ENCODE measurements at places on chromosomes 1 and 21.

DNA sequence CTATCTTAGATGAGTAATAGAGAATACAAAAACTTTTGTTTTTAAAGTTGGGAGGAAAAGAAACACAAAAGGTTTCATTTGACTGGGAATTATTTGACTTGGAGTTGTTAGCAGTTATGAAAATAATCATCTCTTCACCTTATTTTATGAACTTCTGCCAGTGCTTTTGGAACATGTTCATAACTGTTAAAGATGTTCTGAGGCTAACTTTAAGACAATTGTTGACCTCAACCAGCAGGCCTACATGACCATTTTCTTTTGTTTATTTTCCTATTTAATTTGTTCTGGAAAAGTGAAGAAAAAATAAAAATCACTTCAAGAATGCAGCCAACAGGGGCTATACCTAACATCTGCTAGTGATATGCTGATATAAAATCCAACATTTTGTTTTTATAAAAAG, 37.4 kb downstream of the JAM2 start:
- no peak for DNase-seq

- DNase-seq, result no peak
These were observed 17.3 kb upstream of the PTCH2 start for GRCh38 chr1:44860331-44860730.

- DNase-seq, result no peak
These were observed 48.8 kb downstream of the NID1 start for GRCh38 chr1:236016083-236016482.

GRCh38 chr1:214584805-214585766, 17.9 kb upstream of the CENPF start:
- no peak for DNase-seq

DNA sequence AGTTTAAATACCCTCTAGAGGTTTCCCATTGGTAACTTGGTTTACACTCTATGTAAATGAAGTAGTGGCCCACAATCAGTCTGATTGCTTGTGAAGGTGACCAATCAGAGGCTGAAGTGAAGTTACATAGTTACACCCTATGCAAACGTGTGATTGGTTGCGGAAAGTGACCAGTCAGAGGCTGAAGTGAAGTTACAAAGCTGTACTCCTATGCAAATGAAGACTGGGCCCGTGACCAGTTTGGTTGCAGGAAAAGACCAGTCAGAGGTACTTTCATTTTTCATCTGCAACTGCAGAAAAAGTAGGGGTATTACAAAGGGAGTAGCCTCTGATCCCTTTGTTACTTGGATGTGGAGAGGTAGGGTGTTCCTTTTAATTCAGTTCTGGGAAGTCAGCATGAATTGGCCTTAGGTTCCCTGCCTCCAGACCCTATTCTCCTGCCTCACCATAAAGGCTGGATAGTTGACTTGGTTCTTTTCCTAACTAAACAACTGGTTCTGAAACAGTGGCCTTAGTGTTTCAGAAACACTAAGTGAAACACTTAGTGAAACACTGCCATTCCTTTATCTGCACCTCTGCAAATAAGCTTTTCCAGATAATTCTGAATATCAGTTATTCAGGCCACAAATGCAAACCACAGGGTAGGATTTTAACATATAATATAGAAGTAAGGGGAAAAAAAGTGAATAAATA, 39.3 kb downstream of the MAGI3 start:
- no peak for DNase-seq

- no peak for DNase-seq
These were observed 7.0 kb upstream of the GBP6 start for GRCh38 chr1:89356658-89357400.

- DNase-seq, result no peak
These were observed 72.1 kb downstream of the BACE2 start for GRCh38 chr21:41240040-41240439.

DNA sequence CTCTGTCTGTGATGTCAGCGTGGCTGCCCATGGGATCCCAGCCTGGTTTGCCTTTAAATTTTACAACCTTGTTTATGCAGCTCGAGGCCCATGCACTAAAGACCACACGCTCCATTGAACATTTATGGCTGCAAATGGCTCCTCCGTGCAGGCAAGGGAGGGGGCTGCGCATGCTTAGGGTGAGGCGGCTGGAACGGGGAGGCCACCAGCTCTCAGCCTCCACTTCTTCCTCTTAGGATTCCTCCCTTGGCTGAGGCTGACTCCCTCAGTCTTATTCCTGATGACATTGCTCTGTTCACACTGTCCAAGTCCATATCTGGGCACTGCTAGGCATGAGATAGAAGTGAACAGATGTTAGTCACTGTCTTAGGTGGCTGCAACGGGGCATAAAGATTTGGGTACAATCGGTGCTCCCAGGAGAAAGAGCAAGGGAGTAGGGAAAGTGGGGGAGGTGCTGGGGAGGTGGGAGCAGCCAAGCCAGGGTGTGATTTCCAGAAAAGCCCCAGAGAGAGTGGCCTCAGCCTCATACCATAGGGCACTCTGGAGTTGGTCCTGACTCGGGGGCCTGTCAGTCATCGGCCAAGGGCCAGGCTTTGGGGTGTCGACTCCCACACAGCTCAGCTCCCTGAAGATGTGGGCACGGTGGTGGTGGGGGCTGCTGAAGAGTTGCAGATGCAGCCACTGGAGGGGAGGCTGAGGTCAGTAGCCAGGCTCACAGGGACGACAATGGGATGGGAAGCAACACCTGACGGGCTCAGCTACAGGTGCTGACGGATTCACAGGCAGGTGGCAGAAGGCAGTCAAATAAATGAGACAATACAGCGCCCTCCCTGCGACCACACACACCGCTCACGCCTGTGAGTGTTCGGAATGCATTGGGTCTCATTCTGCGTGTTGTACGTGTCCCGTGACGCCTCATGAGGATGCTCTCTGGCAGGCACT, 37.3 kb upstream of the ACTL8 start:
- DNase-seq, result no peak

DNA sequence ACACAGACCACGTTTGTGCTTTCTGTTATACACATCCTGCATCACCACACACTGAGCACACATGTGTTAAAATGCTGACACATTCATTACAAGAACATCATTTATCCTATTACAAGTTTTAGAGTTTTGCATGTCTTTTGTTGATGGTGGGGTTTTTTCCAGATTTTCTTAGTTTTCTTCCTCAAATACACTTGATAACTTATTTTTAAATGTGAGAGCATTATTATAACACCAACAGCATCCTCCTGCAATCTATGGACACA, 67.3 kb downstream of the TGFBR3 start:
- DNase-seq, result no peak

DNA sequence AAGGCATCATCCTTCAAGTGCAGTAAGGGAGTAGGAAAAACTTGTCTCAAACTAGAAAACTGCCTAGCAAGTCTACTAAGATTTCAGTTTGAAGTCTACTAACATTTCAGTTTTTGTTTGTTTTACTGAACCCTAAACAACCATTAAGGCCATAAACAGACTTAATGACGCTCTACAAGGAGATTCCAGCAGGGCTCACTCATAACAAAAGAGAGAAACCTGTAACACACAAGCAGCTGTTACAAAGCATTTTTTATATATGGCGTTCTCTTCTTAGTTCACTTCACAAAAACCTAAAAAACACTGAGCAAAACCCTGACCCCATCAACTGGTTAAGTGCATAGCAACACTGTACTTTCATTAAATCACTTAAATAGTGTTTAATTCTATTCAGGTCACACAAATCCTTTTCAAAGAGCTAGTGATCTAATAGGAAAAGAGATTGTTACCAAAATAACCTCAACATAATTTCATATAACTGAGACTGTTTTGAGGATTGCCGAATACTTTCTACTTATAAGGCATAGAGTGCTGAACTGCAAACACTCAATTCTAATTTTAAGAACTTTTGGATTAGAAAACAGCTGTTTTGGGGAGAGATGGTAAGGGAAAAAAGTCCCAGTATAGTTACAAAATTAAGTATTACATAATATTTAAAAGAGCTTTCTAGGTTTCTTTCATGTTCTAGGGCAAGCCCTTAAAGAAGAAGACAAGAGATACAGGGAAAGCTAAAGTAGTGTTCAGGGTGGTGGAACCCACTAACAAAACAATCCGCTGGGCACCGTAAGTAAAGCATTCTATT, 1.4 kb downstream of the B3GALNT2 start:
- DNase-seq, result no peak

DNA sequence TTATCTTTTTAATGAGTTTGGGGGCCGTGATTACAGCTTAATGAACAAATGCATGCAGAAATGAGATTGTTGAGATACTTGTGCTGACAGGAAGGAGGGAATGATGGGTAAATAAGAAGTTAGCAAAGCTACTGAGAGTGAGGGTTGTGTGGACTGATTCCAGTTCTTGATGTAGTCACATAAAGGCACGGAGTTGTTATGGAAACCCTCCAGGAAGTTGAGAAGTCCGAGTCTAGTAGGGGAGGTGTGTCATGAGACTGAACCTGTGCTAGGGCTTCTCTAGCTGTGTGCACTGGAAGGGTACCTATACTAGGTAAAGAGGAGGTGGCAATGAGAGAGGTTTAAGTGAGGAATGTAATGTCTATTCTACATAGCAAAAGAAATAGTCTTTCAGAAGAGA, 475.7 kb downstream of the USP25 start:
- DNase-seq, result no peak

DNA sequence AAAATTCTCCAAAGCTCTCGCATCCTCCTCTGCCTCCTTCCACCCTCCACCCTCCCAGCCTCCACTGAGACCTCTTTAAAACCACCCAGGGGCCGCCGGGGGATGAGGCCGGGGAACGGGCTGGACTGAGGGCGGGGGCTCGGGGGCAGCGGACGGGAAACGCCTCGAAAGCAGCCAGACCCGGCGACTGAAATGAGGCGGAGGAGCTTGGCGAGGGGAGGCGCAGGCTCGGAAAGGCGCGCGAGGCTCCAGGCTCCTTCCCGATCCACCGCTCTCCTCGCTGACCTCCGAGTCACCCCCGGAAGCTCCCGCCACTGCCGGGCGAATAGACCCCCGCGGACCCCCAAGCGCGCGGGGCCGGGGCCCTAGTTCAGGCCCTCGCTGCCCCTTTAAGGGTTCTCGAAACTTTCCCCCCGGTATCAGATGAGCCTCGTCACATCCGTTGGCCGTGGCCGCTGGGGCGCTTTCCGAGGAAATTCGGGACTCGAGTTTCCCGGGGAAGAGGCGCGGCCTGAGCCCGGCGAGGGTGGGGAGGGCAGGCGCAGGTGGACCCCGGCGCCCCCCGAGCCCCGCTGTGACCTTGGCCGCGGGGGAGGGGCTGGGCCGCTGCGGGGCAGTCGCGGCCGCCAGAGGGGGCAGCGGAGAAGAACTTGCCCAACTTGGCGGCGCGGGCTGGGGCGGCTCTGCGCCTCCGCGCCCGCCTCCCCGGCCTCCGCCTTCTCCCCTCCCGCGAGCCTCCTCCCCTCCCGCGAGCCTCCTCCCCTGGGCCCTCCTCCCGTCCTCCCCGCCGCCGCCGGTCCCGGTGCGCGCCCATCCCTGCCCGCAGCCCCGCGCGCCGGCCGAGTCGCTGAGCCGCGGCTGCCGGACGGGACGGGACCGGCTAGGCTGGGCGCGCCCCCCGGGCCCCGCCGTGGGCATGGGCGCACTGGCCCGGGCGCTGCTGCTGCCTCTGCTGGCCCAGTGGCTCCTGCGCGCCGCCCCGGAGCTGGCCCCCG, at the start of gene BACE2:
Gene BACE2 (plus strand): TSS at position 813 of the 995 bp plus-strand sequence. CDS start 104 bp downstream, at position 917.
- peak; percentile 68 for DNase-seq

DNA sequence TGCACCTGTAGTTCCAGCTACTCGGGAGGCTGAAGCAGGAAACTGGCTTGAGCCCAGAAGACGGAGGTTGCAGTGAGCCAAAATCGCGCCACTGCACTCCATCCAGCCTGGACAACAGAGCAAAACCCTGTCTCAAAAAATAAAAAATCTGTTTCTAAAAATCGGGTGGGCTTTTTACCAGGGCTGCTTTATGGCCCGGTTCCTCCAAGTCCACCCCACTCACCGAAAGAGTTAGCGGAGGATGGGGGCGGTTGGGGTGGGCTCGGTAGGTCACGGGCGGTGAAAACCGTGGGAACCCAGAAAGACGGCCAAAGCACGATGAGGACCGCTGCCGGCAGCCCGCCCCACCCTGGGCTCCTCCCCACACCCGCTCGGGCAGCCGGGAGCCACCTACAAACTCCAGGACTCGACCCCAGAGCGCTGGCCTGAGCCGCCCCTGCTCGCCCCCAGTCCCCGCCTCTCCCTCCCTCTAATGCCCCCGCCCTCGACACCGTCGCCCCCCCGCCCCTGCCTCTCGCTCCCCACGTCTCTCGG, 846 bp upstream of the PER3 start:
- no peak for DNase-seq

DNA sequence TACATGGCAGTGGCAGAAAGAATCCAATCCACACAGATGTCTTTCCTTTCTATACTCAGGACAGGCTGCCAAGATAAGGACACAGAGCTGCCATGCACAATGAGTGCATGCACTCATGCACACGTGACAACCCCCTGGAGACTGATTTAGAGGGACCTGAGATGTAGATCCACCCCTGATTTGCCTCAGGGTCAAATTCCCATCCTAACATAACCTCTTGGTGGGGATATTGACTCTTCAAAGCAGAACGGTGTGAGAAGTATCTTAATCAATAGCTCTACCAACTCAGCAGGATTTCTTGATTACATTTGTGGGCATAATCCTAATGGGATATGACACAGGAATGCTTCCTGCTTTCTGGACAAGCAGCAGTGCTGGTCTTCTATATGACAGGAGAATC, 125.2 kb upstream of the DSCAM start:
- no peak for DNase-seq

GRCh38 chr1:84800090-84801073, 92.6 kb downstream of the LPAR3 start:
- no peak for DNase-seq

GRCh38 chr1:9689971-9690381, 38.4 kb downstream of the PIK3CD start:
- DNase-seq, result peak; percentile 24

GRCh38 chr1:193448682-193449461, 262.5 kb upstream of the B3GALT2 start:
- peak; percentile 10 for DNase-seq

- no peak for DNase-seq
These were observed 92.0 kb downstream of the USH2A start for GRCh38 chr1:216331211-216331610.

DNA sequence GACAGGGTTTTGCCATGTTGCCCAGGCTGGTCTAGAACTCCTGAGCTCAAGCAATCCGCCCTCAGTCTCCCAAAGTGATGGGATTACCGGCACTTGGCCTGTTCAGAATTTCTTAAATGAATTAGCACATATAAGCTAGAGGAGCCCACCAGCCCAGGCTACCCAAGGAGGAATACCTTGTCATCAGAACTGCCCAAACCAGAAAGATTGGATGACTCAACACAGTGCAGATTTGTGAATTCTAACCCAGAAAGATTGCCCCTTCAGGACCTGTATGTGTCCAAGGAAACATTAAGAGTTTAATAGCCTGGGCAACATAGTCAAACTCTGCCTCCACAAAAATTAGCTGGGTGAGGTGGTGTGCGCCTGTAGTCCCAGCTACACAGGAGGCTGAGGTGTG, 14.0 kb upstream of the LIN9 start:
- DNase-seq, result no peak

GRCh38 chr21:20026543-20026942, 971.7 kb upstream of the NCAM2 start:
- DNase-seq, result no peak

- peak; percentile 25 for DNase-seq
These were observed 57.2 kb downstream of the CACHD1 start for GRCh38 chr1:64527165-64527564.

DNA sequence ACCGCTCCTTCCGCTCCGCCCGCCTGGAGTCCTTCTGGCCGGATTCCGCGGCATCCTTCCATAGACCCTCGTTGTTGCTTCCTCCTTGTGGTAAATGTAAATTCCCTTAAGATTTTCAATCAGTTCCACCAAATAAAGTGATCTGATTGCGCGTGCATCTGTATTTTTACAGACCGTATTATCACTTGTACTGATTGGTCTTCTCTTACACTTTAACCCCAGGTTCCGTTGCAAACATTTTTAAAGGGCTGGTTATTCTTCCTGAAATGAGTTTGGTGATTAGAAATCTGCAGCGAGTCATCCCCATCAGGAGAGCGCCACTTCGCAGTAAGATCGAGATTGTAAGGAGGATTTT, 483 bp downstream of the YBEY start:
- no peak for DNase-seq
